ENCODE measurements at places on chromosomes 3 and 15. TPM values are rescaled to one million over a fixed set of nuclear protein-coding genes. Genes with fewer than 3 reads are reported as not detected.

- DNase-seq = no peak
These were observed 322.5 kb upstream of the EPHA3 start for GRCh38 chr3:88784925-88785324.

Gene BCL2A1
- total RNA-seq = 2.3 TPM

GRCh38 chr3:110608566-110608965 is 463.1 kb upstream of the NECTIN3 start:
- DNase-seq = no peak

DNA sequence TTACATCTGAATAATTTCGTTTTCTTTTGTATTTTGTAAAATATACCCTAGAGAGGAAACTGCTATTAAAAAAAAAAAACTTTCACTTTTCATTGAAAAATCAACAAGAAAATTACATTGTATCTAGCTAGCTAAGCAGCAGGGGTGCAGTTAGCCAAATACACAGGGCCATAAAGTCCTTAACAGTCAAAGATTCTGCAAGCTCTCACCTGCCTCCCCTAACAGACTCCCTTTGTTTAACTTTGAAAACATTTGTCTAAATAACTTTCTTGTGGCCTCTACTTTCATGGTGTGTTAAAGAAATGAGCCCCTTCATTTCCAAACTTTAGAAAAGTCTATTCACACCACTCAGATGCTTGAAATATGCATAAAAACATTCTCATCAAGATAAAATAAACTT is 23.3 kb downstream of the CBLB start:
- no peak for DNase-seq

Gene KCNMB2
- 4.6 TPM for total RNA-seq

DNA sequence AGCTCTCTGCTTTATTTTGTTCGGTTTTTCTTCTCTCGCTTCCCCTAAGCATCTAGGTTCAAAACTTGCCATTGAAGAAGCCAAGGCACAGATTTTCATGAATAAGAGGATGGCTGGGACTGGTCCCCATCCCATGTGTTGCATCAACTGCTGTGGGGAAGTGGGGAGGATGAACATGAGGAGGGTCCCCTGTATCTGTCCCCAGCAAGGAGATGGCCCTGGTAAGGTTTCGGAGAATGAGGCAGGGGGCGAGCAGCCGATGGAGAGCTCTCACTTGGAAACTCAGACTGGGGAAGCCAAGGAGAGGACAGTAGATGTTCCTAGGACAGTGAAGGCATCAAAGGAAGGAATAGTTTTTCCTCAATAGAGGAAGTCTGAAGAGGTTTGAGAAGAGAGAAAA is 142.0 kb upstream of the ATP2B2 start:
- DNase-seq = no peak

DNA sequence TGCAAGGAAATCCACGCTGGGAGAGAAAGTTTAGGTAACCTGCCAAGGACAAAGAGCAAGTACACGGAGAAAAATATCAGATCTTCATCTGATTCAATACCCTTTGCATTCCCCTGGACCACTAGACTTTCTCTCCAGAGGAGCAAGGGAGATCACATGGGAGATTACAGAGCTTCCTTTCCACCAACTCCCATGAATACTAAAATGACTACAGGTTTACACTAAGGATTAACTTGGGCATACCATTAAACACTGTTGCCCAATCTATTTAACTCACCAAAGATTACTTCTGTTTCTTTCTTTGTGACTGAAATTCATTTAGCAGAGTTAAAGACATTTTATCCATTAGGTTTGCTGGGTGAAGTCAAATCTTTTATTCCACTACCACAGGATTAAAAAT is 71.2 kb downstream of the RYK start:
- DNase-seq = no peak

Gene VILL
- 1.2 TPM for total RNA-seq

DNA sequence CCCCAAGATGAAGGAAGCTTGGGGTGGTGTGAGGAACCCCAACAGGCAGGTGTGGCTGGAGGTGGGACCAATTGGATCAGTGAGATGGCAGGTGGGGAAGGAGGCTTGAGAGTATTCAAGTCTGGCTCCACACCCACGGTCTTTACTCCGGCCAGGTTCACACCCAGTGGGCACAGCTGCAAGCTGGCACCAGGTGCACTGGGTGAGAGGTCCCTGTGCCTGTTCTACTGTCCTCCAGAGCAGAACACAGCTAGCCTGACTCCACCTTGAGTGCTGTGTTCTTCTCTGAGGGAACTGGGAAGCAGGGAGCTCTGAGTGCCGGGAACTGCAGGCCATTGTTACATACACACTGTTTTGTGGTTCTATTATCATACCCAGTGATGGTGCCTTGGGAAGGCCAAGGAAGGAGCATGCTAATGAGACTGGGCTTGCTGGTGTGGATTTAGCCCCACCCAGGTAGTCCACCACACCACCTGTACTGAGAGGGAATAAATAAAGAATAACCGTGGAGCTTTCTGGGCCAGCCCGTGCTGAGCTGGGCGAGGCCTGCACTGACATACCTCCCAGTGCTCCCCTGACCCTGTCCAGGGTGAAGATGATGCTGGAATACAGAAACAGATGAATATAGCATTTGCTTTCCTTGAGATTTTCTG is 93.4 kb downstream of the ABHD5 start:
- DNase-seq = no peak

Gene MYLK
- 13.6 TPM for total RNA-seq

Gene UTS2B
- not detected for total RNA-seq

GRCh38 chr15:75731248-75732151 is 18.9 kb upstream of the CSPG4 start:
- DNase-seq = peak; percentile 72

DNA sequence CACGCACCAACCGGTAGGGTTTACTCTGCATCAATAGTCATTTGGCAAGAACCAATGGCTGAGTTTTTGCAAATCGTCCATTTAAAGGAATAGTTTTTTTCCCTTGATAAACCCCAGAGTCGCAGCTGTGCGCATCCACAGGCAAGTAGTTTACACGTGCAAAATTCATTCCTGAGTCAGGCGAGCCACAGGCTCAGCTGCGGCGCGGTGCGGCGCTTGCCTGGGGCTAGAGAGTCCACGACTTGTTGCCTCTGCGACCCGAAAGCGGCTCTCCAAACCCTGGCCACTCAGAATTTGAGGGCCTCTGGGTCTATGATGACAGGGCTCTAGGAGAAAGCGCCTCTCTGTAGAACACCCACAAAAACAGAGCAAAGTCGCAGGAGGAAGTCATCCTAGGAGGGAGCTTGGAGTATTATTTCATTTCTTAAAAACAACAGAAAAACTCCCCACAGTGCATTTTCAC is 36.7 kb downstream of the ZIC4 start:
- no peak for DNase-seq

Gene SCN11A
- 0.07 TPM for total RNA-seq

Gene SPATA12
- total RNA-seq = not detected

GRCh38 chr3:167302678-167303077 is 77.4 kb downstream of the ZBBX start:
- DNase-seq = no peak
